ENCODE measurements at places on chromosomes 6 and 20.
A peak's percentile ranks its signal among the peaks of the same experiment; 100 is the strongest.

DNA sequence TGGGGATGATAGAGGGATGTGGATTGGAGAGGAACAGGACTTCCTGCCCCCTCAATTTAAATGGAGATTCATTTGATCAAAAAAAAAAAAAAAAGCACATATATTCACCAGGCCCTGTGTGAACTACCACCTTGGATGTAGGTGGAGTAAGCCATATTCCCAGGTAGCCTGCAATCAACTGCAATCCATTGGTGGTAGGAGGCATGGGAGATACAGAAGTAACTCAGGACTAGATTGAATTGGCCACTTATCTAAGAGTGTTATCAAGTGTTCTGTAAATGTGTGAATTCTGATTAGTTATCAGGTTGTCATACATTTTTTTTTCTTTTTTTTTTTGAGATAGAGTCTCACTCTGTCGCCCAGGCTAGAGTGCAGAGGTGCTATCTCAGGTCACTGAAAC, 124.1 kb upstream of the ESR1 start:
- no peak for DNase-seq

DNA sequence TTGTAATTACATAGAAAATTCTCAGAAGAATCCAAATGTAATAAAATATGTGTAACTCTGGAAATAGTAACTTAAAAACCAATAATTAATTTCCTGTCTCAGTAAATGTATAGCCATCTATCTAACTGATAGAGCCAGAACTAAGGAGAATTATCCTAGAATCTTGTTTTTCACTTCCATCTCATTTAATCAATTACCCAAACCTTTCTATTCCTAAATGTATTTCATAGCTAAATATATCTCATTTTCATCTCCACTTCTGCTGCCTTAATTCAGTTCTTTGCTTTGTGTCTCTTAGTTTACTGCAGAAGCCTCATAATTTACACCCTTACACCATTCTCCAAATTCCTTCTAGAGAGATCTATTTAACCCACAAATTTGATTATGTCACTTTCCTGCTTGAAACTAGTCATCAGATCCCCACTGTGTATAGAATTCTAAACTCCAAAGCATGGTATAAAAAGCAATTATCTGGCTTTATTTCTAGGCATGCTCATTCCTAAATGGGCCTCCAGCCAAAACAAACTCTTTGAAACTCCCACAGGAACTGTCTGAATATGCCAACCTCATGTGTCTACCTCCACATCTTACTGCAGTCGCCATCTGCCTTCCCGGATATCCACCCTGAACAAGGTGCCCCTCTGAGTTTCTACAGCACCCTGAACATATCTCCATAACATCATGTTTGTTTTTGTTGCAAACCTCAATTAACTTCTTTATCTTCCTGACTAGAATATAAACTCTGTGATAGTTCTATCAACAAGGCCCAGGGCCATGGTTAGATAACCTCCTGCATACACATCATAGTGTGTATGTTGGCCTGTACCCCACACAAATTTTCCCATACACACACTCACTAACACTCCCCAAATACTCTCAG, 70.5 kb upstream of the ADTRP start:
- DNase-seq = peak; percentile 55

- DNase-seq = no peak
Measured at GRCh38 chr20:17685168-17685567, 3.1 kb upstream of the RRBP1 start.

GRCh38 chr6:125753218-125753936, 3.9 kb downstream of the HEY2 start:
- no peak for DNase-seq

DNA sequence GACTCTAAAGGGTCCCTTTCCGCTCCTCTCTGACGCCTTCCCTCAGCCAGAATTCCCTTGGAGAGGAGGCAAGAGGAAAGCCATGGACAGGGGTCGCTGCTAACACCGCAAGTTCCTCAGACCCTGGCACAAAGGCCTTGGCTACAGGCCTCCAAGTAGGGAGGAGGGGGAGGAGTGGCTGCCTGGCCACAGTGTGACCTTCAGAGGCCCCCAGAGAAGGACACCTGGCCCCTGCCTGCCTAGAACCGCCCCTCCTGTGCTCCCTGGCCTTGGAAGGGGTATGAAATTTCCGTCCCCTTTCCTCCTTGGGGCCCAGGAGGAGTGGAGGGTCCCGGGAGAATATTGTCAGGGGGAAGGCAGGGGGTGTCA, 2.7 kb downstream of the VEGFA start:
- no peak for DNase-seq

- no peak for DNase-seq
Measured at GRCh38 chr6:31578184-31579118, 3.1 kb downstream of the TNF start.

- no peak for DNase-seq
Measured at GRCh38 chr6:44495036-44495901, 107.8 kb downstream of the CDC5L start.

GRCh38 chr6:163922562-163922961, 508.0 kb downstream of the QKI start:
- DNase-seq = no peak

DNA sequence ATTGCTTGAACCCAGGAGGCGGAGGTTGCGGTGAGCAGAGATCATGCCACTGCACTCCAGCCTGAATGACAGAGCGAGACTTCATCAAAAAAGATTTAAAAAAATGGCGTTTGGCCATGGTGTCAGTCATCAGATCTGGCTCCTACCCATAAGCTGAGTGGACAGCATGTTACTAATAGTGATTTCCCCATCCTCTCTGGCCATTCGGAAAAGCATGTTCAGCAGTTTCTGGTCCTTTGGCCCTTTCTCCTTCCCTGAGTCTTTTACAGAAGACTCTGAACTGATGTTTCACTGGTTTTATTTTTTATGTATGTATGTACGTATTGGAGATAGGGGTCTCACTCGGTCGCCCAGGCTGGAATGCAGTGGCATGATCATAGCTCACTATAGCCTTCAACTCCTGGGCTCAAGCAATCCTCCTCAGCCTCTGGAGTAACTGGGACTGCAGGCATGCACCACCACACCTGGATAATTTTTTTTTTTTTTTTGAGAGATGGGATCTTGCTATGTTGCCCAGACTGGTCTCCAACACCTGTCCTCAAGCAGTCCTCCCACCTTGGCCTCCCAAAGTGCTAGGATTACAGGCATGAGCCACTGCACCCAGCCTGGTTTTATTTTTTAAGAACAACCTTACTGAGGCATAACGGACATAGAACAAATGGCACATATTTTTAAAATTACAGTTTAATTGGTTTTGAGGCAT, 84.2 kb upstream of the CNKSR3 start:
- no peak for DNase-seq

- DNase-seq = no peak
Measured at GRCh38 chr6:154930451-154930851, 64.7 kb upstream of the TIAM2 start.

DNA sequence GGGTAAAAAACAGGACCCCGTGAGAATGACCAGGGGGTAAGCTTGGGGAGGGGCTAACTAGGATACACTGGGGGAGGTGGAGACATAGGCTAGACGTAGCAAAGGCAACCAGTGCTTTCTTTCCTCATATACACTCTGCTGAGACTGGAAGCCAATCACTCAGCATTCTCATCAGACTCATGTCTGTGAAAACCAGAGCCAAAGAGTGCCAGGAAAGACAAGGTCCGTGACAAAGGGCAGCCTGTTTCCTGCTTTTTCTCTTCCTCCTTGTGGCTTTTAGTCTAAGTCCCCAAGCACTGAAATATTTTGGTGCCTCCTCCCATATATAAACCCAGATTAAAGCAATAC, 97.9 kb upstream of the NEDD9 start:
- DNase-seq = no peak

- DNase-seq = no peak
Measured at GRCh38 chr6:33906439-33906838, 102.6 kb upstream of the MLN start.

DNA sequence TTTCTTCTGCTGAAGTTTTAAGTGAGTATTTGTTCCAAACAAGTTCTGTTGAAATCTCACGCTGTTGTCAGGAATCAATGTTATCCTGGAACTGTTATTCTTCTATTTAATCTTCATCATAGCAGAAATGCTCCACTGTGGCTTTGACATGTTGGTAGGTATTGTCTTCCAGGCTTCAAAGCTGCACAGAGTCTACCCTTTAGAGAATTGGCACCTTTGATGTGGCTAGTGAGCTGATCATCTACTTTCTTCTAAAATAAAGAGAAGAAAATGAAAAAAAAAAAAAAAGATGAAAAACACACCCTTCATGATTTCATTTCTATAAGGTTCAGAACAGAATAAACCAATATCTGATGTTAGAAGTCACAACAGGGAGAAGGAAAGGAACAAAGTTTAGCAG, 5.8 kb upstream of the ZSCAN23 start:
- DNase-seq = no peak

DNA sequence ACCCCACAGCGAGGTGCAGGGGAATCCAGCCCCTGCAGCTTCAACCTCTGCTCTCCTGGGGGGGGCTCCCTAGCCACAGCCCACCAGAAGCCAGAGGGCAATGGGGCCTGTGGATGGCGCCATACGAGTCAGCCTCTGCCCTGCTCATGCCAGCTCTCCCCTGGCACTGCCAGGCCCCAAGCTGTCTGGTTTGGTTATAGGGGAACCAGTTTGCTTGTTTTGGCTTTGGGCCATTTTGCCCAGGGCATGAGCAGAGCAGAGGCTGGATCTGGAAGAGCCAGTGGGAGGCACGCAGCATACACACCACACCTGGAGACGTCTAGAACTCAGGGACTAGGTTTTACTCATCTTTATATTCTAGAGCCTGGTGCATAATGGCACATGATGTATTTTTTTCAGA, 66.7 kb upstream of the SLC22A16 start:
- DNase-seq = no peak

GRCh38 chr20:10846766-10847165, 173.0 kb upstream of the JAG1 start:
- no peak for DNase-seq

DNA sequence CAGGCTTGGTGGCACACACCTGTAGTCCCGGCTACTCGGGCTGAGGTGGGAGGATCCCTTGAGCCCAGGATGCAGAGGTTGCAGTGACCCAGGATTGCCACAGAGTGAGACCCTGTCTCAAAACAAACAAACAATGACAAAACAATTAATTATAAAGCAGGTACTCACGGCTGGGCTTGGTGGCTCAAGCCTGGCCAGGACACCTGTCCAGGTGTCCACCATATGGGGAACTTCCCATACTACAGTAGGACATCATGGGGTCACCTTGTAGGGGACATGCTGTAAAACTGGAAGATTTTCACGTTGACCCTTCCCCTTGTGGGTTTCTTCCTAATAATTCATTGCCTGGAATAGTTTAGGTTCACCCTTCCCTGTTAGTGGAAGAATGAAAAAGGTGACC, 30.7 kb upstream of the RPL7L1 start:
- DNase-seq = no peak

DNA sequence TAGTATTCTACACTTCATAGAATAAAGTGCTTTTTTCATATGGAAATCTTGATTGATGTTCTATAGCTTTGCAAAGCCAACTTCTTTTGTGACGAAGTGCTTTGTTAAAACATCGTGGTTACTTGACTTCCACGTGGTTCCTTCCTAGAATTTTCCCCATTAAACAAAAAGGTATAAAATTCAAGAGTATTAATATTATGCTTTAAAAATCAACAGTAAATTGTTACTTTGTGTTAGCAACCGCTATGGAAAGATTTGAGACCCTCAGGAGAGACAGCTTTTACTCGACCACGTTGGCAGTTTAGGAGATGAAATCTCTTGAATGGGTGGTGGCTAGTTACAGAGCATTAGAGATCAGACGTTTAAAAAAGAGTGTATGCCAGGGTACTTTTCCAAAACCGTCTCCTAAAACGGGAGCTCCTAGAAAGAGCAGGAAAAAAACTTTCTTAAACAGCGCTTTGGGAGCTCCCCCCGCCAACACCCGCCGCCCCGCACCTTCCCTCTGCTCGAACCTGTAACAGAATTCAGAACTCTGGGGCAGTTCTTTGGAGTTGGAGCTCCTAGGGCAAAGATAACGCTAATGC, 920 bp downstream of the GJA1 start:
- no peak for DNase-seq

DNA sequence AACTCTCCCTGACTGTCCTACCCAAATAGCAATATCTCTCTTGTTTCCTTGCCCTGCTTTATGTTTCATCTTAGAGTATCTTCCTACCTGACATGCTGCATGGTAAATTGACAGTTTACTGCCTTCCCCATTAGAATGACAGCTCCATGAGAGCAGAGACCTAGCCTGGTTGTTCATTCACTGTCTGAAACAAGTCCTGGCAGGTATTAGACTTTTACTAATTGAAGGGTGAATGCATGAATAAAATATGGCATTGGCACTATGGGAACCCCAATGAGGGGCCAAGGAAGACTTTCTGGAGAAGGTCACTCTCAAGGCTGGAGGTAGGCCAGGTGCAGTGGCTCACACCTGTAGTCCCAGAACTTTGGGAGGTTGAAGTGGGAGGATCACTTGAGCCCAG, 3.8 kb upstream of the CITED2 start:
- no peak for DNase-seq

DNA sequence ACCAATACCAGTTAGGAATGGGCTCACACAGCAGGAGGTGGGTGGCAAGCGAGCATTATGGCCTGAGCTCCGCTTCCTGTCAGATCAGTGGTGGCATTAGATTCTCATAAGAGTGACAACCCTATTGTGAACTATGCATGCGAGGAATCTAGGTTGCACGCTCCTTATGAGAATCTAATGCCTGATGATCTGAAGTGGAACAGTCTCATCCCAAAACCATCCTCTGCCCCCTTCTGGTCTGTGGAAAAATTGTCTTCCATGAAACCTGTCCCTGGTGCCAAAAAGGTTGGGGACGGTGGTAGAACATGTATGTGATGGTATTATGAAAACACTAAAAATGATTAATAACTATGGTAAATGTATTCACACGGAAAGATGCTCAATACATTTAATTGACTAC, 99.7 kb upstream of the HIVEP1 start:
- no peak for DNase-seq

- DNase-seq = no peak
Measured at GRCh38 chr6:31091680-31092079, 20.7 kb downstream of the C6orf15 start.

DNA sequence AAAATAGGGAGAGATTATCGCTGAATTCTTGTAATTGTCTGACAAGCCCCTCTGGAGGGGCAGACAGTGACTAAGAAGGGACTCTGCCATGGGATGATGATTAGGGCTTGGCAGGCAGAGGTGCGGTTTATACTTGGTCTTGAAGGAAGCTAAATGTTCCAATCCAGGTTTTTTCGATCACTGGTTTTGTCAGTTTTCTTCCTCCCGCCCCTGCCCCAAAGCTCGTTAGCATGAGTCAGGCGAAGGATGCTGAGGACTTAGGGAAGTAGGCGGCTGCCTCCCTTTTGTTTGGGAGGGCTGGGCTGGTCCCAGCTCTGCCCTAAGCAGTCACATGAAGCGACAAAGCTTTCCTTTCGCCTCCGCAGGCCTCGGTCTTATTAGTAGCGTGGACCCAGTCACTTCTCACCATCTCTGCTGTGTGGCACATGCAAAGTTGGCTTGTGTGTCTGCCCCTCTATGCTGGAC, 314.2 kb downstream of the CDC5L start:
- DNase-seq = no peak

GRCh38 chr6:83359638-83360037, 71.2 kb downstream of the ME1 start:
- no peak for DNase-seq

GRCh38 chr6:20709451-20709850, 175.2 kb downstream of the CDKAL1 start:
- no peak for DNase-seq

GRCh38 chr6:158908606-158909005, 89.4 kb upstream of the EZR start:
- no peak for DNase-seq

Measured in AG04449 (cell line).